Activated CD4-positive, CD25-positive, alpha-beta regulatory T cell treated with anti-CD3 and anti-CD28 coated beads, Interleukin-2, amount 50 U/mL, for 24 hours (primary cell): ENCODE measurements at places on chromosomes 13 and 19.

GRCh38 chr13:27279506-27279905 lies 8.9 kb downstream of the RASL11A start:
- ATAC-seq, result no peak

DNA sequence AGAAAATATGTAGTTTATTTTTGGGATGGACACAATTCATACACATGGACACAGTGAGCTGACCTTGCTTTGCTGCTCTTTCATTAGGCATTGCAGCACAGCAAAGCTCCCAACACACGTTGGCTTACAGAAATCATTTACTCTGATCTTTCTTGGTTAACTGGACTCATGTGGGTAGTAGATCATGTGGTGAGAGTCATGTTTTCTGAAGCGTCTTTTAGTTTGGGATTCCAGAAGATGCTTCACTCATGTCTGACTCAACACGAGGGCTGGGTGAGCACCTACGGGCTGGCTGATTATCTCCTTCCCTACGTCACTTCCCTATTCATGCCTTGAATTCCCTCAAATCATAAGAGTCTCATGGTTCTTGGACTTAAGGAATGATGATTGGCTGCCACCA lies 12.1 kb upstream of the LGALS16 start:
- ATAC-seq, result no peak

- ATAC-seq, result no peak
Observed at GRCh38 chr13:102838982-102839381, 6.8 kb upstream of the ERCC5 start.

- ATAC-seq, result no peak
Observed at GRCh38 chr13:46468570-46469463, 81.8 kb upstream of the RUBCNL start.

DNA sequence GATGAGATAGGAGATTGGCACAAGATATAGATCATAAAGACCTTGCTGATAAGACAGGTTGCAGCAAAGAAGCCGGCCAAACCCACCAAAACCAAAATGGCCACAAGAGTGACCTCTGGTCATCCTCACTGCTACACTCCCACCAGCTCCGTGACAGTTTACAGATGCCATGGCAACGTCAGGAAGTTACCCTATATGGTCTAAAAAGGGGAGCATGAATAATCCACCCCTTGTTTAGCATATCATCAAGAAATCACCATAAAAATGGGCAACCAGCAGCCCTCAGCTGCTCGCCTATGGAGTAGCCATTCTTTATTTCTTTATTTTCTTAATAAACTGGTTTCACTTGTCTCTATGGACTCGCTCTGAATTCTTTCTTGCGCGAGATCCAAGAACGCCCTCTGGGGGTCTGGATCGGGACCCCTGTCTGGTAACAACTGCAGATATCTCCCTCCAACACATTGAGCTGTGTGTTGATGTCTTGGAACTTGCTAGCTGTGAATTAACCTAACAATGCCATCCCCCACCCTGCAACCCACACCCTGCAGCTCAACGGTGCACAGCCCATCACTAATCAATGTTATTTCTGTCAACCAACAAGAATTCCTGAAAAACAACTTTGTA lies 27.1 kb upstream of the GRTP1 start:
- ATAC-seq, result no peak

- no peak for ATAC-seq
Observed at GRCh38 chr19:48962029-48962848, 2.9 kb upstream of the FTL start.

GRCh38 chr13:113342820-113343691 lies 20.9 kb downstream of the GRTP1 start:
- no peak for ATAC-seq

- ATAC-seq, result no peak
Observed at GRCh38 chr19:55027472-55028337, 10.4 kb downstream of the GP6 start.

GRCh38 chr19:55681131-55682092 lies 6.4 kb downstream of the EPN1 start:
- ATAC-seq, result no peak

GRCh38 chr13:112734696-112735547 lies 45.1 kb downstream of the ATP11A start:
- no peak for ATAC-seq

DNA sequence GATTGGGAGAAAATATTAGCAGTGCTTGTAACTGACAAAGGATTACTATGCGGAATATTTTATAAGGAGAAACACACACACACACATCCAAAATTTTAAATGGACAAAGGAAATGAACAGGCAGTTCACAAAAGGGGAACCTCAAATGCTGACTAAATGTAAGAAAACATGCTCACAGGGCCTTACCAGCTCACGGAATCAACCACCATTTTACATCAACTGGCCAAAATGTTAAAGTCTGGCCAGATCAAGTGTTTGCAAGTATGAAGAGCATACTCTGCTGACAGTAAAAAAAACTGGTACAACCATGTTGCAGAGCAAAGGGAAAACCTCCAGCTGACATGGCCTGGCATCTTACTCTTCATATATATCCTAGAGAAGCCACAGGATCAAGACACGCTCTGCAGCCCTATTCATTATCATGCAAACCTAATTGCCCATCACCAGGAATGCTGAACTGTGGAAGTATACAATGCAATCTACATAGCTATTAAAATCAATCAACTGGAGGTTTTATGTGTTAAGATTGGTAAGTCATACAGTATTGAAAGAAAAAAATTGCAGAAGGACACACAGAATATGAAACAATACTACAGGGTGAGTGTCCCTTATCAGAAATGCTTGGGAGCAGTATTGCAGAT lies 124.4 kb downstream of the RNF17 start:
- no peak for ATAC-seq

DNA sequence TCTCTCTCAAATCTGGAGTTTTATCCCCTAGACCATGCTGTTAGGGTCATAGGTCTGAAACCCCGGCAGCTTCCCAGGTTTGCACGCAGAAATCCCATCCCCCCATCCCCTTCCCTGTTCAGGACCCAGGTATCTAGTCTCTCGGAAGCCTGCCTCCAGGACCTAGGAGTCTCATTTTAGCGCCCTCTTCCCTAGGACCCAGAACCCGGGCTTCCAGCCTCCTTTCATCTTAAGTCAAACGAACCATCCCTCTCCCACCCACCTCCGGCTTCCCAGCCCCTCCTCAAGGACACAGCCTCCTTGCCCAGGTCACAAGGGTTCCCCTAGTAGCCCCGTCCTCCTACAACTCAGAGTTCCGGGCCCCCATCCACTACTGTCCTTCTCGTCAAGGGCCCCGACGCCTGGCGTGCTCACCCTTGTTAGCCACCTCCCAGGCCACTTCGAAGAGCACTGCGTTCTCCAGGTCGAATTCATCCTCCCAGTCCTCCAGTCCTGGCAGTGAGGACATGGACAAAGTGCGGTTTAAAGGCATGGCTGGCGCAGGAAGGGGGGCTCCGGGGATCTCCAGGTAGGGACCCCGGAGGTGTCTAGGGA lies 431 bp downstream of the GYS1 start:
- ATAC-seq, result no peak

- ATAC-seq, result no peak
Observed at GRCh38 chr13:76775088-76775740, 111.0 kb downstream of the KCTD12 start.

- ATAC-seq, result no peak
Observed at GRCh38 chr19:40741527-40742390, 8.5 kb downstream of the ACTMAP start.

- no peak for ATAC-seq
Observed at GRCh38 chr19:12794196-12794941, 3.1 kb downstream of the JUNB start.

DNA sequence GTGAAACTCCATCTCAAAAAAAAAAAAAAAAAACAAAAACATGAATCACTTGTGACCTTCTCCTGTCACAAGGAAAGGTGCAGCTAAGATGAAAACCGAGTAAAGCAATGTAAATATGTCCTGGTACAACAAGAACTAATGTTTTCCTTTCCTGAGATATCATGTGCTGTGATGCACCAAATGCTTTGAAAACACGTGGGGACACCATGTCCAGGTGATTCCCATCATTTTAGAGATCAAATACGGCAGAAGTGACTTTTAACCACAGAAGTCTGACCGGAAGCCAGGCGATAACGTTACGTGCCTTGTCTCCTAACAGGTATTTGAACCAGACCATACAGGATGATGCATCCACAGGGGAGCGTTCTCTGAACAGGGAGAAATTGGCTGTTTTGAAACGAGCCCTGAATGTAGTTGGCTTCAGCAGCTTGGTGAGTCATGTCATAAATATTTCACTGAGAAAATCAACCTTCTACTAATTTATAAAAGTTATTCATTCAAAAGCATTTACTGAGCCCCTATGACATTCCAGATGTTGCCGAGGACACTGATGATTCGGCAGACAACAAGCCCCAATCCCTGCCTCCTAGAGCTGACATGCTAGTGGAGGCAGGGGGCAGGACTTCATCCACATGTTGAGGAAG lies 328.1 kb downstream of the MYO16 start:
- ATAC-seq, result no peak

DNA sequence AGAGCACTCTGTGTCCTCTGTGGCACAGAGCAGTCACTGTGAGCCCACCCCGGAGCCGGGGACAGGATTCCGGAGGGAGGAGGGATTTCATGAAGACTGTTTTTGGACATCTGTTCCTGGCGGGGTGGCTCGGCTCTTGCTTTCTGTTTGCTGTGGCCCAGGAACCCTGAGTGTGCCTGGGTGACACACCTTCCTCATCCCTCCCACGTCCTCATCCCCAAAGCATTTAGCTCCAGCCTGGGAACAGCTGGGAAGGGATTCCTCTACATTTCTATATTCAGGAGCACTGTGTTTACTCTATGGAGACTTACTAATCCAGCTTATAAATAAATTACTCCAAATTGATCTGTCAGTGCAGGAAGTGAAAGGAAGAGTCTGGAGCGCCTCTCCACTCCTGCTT lies 97.8 kb upstream of the UBL3 start:
- ATAC-seq, result no peak

GRCh38 chr19:51600940-51601580 lies 29.1 kb downstream of the SIGLEC5 start:
- ATAC-seq, result no peak

GRCh38 chr13:20684546-20684945 lies 19.0 kb upstream of the IL17D start:
- no peak for ATAC-seq

- ATAC-seq, result no peak
Observed at GRCh38 chr13:20716951-20717350, 13.5 kb downstream of the IL17D start.

DNA sequence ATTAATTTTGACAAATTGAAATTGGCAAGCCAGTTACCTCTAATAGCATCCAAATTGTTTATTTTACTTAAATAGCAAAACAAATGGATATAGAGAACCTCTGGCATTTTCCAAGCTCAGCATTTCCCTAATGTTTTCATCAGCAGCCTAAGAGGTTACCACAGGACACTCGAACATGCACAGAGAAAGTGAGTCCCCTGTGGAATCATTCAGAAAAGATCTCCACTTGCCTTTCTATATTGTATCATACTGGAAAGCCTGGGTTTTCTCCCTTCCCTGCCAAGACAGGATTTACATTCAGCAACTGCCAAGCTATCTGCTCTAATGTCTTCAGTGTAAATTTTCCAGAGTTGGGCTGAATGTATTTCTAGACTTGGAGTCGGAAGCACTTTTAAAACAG lies 188.9 kb downstream of the KCTD12 start:
- ATAC-seq, result no peak

DNA sequence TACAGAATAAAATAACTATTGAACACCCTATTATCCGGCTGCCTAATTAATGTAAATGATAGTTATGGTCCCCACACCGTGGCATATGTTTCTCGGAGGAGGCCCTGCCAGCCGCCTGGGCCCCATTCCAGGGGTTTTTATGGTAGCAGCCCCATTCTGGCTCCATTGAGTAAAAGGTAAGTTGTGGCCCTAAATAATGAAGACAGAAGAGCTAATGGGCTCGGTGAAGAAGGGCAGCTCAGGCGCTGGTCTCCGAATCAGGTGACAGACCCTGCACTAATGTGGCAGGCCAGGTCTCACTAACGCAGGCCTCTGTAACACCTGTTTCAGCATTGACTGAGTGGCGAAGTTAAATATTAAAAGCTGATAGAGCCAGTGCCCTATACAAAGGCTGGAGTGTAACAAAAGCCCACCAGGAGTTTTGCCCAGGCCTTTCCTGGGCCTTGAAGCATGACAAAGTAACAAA lies 19.1 kb downstream of the POP4 start:
- ATAC-seq, result no peak

GRCh38 chr19:11397089-11397610 lies 13.0 kb upstream of the EPOR start:
- no peak for ATAC-seq

- no peak for ATAC-seq
Observed at GRCh38 chr19:58553799-58554493, 959 bp downstream of the CHMP2A start.

DNA sequence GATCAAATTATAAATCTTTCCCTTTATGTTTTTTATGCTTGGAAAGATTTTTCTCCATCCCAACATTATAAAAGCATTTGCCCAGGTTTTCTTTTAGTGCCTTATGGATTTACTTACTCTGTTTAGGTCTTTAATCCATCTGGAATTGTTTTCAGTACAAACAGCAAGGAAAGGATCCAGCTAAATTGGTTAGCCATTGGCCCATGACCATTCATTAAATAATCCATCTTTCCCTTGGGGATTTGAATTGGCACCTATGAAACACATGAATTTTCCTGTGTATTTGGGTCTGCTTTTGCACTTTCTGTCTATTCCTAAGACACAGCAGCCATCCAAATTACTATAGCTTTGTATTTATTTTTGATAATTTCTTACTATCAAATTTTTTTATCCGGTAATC lies 28.8 kb upstream of the SHKBP1 start:
- no peak for ATAC-seq

- ATAC-seq, result peak; percentile 63
Observed at GRCh38 chr19:7216373-7216902, 77.8 kb downstream of the INSR start.

- ATAC-seq, result peak; percentile 97
Observed at GRCh38 chr13:99542788-99543406, 41.6 kb downstream of the TM9SF2 start.

GRCh38 chr13:43033038-43033437 lies 9.7 kb downstream of the DNAJC15 start:
- no peak for ATAC-seq

- ATAC-seq, result no peak
Observed at GRCh38 chr13:103299079-103299478, 232.9 kb upstream of the SLC10A2 start.
